ENCODE measurements at places on chromosomes 2 and 18.

DNA sequence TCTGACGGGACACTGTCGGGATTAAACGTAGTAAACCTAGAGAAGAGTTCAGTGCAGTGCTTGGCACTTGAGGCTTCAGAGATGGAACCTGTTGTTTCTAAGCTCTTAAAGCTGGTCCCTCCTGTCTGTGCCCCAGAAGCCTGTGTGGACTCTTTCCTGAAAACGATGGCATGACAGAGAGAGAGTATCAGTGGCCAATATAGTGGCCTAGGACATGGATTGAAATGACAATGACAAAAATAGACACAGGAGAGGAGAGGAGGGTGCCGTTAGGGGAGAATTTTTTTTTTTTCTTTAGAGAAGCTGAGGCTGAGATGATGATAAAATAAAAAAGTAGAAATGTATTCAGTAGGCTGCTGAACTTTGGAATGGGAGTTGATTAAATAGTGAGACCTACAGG lies 138.0 kb downstream of the GAREM1 start:
- DNase-seq = no peak

GRCh38 chr2:231296401-231296974 lies 98.1 kb downstream of the ARMC9 start:
- DNase-seq = no peak

DNA sequence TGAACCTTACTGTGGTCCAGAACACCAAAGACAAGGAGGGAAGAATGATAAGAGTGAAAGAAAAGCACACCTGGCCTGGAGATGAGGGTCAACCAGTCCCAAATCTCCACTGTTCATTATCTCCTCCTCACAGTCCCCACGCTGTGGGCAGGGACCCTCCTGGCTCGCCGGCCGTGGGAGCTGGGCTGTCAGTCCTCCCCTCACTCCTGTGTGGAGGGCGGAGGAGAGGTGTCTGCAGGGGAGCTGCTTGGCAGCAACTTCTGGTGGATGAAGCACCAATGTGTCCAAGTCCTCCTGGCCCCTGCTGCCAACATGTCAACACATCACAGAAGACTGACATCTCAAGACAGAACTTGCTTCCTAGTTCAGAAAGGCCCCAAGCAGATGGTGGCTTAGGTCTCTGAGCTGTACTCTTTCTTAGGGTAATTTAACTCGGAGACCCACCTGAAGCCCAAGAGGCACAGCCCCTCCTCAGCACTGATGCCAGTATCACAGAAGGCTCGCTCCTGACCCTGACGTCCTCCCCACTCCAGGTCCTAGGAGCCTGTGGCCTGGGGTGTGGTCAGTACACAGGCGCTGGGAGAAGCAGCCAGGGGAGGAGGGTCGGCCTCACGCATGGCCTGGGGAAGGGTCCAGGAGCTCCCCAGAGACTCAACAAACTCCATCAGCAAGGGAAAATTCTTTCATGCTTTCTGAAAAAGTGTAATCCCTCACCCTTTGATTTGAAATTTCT lies 54.5 kb downstream of the PARD6G start:
- no peak for DNase-seq

GRCh38 chr2:1990151-1990589 lies 245.9 kb upstream of the PXDN start:
- no peak for DNase-seq

- DNase-seq = no peak
Measured at GRCh38 chr18:39198376-39198775, 1632.8 kb upstream of the CELF4 start.

GRCh38 chr2:230254152-230254881 lies 28.8 kb downstream of the SP140 start:
- DNase-seq = no peak

DNA sequence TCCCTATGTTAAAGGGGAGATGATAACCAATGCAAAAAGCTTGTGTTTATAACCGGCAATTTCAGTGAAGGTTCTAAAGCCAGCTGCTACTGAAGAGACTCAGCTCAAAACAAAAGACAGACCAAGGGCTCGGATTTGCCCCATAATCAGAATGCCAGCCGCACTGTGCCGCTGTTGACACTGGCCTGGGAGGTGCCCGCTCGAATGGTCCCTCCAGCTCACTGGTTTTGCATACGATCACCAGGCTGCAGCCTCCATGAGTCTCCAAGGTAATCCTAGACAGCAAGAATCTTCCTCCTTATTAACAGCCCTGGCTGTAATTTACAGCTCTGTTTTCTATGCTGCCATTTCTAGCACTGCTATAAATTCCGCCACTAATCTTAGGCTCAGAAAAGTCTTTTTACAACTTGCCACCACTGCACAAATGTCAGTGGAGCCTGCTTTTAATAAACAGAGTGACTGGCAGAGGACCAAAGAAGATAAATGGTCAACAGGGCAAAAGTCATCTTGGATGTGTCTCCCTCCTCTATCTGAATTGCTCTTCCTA lies 155.7 kb upstream of the SH3BP4 start:
- DNase-seq = no peak

DNA sequence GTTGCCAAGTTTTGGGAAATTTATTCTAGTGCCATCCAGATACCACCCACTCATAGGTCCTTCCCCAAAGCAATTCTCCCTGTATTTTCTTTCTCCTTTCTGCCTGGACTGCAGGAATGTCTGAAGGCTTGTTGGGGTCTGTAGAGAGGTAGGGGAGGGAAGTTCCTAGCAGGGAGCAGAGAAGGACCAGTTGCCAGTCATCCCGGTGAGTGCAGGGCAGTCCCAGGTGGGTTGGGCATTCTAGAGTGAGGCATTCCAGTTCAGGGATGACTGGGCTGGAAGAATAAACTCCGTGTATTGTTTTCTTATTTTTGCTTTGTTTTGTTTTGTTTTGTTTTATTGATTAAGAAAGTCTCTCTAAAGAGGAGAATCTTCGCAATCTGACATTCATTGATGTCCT lies 58.1 kb downstream of the SPATS2L start:
- no peak for DNase-seq

DNA sequence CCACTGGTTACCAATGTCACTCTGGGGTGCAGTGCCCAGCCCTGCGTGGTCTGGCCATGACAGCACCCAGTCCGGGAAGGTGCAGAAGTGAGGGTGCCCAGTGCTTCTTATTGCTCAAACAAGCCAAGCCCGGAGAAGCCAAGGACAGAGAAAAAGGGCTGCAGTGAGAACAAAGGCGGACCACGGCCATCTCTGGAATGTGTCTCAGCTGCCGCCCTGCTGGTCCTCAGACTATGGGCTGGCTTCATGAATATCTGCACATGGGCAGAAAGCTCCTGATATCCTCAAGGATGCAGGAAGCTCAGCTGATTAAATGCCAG lies 28.7 kb downstream of the COPS9 start:
- no peak for DNase-seq

GRCh38 chr2:220044383-220044782 lies 417.0 kb downstream of the SLC4A3 start:
- no peak for DNase-seq

GRCh38 chr18:53458268-53458667 lies 766.2 kb downstream of the MBD2 start:
- no peak for DNase-seq

DNA sequence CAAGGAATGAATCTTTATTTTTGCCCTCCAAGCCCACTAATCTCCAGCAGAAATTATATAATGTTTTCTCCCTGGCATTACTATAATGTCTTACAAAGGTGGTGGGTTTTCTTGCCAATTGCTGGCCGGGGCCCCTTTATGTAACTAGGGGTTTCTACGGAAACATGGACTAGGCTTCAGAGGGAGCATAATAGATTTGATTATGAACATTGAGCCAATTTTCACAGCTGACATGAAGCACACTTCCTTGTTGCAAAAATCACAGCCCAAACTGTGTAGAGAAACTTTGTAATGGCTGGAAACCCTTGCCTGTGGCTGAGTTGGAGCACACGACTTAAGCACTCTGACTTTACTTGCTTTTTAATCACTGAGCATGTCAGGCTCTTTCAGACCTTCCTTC lies 3.8 kb upstream of the CYRIA start:
- no peak for DNase-seq

DNA sequence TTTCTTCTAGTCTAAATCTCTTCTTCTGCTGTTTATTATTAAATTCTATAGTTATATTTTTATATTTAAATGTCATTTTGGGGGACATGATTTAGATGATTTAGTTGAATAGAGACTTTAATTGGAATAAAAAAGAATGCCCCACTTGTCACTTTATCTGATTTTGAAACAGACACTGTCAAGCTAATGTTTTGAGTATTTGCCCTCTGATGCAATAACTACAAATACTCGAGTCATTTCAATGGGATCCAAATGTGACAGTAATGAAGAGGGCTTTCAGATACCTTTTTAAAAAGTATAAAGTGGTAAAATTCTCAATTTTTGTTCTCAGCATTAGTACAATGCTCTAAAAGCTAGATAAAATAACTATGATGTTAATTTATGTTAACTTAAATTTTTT lies 257.3 kb upstream of the SESTD1 start:
- no peak for DNase-seq

- no peak for DNase-seq
Measured at GRCh38 chr18:56021136-56021808, 433.3 kb upstream of the TCF4 start.

DNA sequence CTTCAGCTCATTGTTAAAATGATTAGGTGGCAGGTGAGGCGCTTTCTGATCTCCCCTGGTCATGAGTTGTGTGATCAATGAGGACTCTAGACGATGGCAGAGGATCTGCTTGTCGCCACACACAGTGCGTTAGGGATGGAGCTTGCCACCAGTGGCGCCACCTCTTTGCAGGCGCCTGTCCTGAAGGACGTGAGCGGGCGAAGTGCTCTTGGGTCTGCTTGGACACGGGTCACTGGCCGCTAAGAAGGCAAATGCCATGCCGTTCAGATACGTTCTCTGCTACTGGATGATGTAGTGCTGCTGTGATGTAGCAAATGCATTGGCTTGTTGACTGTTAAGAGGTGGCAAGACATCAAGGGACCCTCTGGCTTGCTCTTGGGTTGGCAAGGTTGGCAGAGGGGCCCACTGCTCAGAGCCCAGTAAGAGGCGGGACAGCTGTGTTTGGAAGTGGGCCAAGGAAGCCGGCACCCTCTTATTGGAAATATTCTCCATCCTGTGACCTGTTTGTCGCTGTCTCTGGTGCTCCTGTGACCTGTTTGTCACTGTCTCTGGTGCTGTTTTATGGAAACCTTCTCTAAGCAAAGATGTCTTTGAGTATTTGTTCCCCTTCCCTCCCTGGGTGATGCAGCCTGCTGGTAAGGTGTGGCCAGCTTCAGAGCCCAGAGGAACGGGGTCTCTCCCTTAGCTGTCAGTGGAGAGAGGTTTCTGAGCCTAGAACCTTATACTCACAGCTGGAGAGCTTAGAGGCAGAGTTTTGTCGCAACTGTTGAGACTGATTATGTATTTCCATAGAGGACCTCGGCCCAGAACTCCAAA lies 14.6 kb downstream of the LDLRAD4 start:
- no peak for DNase-seq

DNA sequence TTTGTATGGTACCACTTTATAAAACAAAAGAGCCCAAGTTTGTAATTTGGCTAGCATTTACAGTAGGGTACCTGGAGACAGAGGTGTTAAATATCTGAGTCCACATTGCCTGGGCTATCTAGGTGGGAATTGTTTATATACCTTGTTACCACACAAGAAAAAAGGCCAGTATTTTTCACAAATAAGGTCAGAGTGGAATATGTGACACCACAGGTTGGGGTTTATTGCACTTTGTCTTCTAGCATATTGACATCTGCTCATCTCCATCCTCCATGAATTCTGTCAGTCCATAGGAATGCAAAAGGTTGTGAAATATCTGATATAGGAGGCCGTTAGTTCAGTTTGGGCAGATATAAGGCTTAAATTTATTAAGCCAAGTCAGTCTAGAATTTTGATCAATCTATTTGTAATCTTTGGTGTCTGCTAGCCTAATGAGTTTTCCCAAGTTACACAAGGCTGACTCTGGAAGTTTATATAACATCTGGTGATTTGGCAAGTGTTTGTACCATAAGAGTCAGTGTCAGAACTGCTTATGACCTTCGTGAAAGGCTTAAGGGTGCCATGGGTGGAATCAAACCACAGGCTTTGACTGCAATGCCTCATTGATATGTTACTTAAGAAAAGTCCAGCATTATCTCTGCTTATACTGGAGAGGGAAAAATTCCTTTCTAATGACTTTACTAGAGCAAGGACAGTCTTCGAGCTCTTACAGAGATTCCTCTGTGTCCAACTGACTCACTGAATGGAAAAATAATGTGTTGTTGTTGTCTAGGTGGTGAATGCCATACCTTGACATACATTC lies 11.3 kb upstream of the DPP4 start:
- no peak for DNase-seq

GRCh38 chr2:127957240-127957639 lies 70.6 kb downstream of the SAP130 start:
- no peak for DNase-seq

- DNase-seq = no peak
Measured at GRCh38 chr2:173766537-173767289, 198.5 kb downstream of the SP3 start.

GRCh38 chr2:58636872-58637271 lies 395.7 kb upstream of the FANCL start:
- DNase-seq = no peak

Measured in right lung (tissue), 10 donors.